Femur (tissue), 1 donor: ENCODE measurements at places on chromosomes 3 and 15.

DNA sequence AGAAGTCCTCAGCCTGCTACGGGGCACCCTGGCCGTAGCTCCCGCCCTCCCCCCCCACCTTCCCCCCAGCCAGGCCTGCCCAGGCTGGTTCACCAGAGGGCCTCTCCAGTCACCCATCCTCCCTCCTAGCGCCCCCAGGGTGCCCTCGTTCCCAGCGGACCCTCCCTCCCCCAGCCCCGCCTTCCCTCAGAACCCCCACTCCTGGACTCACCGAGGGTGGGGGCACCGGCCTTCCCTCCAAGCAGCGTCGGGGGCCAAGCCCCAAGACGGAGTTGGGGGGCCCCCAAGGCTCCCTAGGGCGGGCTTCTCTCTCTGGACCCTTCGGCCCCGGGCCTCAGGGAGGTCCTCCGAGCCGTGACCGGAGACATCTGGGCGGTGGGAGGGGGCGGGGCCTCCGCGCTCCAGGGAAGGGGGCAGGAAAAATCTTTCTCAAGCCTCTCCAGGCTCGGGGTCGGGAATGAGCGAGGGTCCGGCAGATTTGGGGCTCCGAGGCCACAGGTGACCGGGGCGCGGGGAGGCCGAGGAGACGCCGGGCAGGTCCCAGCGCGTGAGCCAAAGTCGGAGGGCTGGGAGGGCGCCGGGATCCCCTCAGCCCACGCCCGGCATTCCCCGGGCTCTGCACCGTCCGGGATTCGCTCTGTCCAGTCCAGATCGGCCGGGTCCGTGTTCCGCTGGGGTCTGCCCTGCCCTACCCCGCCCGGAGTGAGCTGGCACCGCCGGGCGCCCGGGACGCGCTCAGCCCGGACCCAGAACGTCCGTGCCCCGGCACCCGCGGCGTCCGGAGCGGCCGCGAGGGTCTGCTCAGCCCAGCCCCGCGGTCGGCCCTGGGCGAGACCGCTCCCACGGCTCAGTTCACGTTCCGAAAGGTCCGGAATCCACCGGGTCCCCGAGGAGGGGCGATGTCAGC lies 999 bp downstream of the INSYN1 start:
- DNase-seq = no peak

- no peak for DNase-seq
These were observed 109.0 kb upstream of the ADAMTS9 start for GRCh38 chr3:64796607-64797399.

GRCh38 chr3:2706144-2706835 lies 403.9 kb downstream of the IL5RA start:
- no peak for DNase-seq

GRCh38 chr3:8945890-8946600 lies 17.2 kb downstream of the RAD18 start:
- no peak for DNase-seq

DNA sequence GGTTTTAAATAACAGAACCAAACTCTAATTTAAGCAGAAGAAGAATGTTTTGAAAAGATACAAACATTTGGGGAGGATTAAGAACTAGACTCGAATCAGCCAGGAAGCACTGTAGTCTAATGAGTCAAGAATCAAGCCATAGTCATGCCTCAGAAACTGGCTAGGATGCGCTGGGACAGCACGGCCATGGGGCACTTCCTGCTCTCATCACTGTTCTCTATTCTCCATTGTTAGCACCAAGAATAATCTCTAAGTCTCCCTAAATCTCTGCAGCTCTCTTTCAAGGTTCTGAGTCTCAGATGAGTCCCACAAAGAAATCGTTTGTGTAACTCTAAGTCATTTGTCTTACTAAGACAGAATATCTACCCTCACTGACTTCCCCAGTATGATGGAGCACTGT lies 399.0 kb upstream of the KCNMB2 start:
- DNase-seq = no peak

- no peak for DNase-seq
These were observed 20.5 kb downstream of the DNASE1L3 start for GRCh38 chr3:58190291-58190690.

- DNase-seq = no peak
These were observed 76.0 kb downstream of the SRGAP3 start for GRCh38 chr3:9173445-9173844.

DNA sequence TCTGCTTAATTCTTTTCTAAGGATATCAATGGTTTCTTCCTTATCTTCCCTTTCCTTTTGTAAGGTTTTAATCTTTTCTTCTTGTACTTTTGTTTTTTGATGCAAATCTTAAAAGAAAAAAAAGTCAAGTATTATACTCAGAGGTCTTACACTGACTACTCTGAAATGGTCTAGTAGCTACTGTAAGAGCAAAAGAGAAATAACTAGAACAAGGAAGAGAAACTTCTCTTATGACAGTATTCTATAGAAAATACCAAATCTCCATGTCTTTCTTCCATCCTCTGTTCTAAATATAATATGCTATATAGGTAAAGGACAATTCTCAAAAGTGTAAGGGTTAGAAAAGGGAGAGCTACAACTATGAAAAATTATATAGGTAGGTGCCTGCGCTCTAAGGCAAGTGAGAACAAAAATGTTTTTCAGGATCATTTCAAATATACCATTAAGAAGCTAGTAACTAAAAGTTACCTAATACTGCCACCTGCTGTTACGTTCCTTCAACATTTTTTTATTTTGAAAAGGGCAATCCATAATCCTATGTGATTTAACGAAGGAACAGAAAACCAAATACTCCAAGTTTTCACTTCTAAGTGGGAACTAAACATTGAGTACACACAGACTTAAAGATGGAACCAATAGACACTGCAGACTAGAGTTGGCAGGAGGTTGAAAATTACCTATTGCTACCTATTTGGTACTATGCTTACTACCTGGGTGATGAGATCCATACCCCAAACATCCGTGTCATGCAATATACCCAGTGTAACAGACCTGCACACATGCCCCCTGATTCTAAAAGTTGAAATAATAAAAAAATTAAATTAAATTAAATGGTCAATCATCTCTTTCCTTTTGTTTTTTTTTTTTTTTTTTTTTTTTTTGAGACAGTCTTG lies 36.7 kb downstream of the CIP2A start:
- DNase-seq = no peak

GRCh38 chr3:134085034-134085775 lies 55.5 kb upstream of the SLCO2A1 start:
- no peak for DNase-seq

DNA sequence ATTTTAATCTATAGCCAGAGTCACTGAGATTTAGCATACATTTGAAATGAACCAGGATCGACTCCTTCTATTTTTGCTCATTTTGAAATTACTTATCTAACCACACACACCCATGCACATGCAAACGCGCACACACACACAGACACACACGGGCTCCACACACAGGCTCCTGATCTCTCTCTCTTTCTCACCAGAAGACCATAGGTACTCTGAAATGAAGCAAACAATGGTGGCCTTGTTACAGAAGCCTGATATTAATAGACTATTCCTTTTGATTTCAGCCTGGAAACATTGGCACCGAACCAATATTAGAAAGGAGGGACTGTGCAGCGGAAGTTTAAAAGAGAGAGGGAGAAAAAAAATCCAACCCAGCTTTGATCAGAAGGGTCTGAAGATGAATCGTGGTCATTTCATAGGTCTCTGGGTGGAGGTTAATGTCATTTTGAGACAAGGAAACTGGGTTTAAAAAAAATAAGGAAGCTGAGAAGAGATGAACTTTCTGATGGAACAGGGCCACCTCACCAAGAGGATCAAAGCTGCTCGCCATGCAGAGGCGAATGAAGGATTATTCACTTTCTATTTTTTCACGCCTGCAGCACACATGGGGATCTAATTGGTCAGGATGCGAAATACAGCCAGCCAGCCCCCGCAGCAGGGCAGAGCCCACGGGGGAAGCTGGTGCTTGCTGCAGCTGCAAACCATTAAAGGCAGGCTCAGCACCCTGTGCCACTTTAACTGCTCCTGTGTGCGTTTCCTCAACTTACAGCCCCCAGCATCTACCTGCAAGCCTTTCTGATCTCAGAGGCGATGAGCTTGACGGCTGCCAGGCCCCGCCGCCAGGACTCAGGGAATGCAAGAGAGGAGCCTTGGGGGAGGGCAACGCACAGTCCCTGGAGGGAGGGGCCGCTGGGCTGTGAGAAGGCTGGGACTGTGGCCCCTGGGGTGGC lies 88.8 kb downstream of the HES1 start:
- DNase-seq = no peak

DNA sequence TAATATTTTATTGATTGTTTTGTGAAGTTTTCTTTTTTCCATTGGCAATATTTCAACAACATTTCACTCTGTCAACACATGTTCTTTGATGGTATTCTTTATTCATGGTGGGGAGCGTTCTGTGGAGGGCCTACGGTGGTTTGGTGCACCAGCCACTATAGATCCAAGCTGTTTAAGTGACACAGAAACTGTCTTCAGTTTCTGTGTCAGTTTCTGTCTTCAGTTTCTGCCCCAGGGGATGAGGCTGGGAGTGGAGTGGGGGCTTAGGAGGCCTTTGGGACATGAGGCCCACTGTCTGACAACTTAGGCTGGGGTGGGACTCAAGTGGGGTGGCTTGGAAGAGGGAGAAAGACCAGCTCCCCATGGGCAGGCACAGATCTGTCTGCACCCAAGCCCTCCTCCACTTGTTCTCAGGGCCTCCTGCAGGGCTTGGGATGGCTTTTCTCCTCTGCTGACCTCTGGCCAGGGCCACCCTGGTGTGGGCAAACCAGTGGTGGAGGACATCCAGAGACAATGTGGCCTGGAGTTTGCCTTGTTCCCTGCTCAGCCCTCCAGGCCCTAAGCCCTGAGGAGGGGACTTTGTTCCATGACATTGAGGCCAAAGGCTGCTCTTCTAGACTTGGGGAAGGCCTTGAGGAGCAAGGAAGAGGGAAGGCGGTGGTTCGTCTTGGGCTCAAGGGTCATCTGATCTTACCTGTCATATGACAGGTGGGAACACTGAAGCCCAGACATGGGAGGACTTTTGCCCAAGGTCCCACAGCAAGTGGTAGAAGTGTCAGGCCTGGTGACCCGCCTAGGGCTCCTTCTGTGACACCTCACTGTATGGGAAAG lies 60.3 kb upstream of the SMAD6 start:
- no peak for DNase-seq

DNA sequence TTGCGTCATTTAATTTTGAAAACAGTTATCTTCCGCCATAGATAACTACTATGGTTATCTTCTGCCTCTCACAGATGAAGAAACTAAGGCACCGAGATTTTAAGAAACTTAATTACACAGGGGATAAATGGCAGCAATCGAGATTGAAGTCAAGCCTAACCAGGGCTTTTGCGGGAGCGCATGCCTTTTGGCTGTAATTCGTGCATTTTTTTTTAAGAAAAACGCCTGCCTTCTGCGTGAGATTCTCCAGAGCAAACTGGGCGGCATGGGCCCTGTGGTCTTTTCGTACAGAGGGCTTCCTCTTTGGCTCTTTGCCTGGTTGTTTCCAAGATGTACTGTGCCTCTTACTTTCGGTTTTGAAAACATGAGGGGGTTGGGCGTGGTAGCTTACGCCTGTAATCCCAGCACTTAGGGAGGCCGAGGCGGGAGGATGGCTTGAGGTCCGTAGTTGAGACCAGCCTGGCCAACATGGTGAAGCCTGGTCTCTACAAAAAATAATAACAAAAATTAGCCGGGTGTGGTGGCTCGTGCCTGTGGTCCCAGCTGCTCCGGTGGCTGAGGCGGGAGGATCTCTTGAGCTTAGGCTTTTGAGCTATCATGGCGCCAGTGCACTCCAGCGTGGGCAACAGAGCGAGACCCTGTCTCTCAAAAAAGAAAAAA lies 1.2 kb downstream of the B2M start:
- peak; percentile 79 for DNase-seq
